ENCODE measurements at places on chromosomes 3 and 15. TPM values are rescaled to one million over a fixed set of nuclear protein-coding genes. Genes with fewer than 3 reads are reported as not detected.

ST8SIA2 gene
- polyA plus RNA-seq = 1.0 TPM

GRCh38 chr15:65303687-65304380, 643 bp upstream of the RNU5B-1 start:
- DNase-seq = peak; percentile 76

TTLL13 gene
- not detected for polyA plus RNA-seq

- no peak for DNase-seq
These were observed 7.2 kb upstream of the RBP1 start for GRCh38 chr3:139546772-139547171.

CHRFAM7A gene
- 0.06 TPM for polyA plus RNA-seq

CRYBG3 gene
- polyA plus RNA-seq = 1.4 TPM

DNA sequence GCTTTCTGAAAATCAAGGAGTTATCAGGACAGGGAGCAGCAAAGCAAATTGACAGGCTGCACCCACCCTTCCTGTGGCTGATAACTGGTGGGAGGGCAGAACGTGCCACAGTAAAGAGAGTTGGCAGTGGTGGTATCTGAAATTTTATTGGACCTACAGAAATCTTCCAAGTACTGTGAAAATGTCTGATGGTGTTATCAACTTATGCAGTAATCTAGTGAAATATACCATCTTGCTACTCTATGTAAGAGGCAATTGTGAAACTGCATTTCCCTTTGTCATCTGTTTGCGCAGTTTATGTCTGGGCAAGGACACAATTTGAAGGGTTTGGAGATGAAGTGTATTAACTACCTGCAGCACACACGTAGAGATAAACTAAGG, 1.5 kb downstream of the PLCL2 start:
- DNase-seq = no peak

GRCh38 chr3:102619361-102619760, 184.5 kb downstream of the ZPLD1 start:
- no peak for DNase-seq

DNA sequence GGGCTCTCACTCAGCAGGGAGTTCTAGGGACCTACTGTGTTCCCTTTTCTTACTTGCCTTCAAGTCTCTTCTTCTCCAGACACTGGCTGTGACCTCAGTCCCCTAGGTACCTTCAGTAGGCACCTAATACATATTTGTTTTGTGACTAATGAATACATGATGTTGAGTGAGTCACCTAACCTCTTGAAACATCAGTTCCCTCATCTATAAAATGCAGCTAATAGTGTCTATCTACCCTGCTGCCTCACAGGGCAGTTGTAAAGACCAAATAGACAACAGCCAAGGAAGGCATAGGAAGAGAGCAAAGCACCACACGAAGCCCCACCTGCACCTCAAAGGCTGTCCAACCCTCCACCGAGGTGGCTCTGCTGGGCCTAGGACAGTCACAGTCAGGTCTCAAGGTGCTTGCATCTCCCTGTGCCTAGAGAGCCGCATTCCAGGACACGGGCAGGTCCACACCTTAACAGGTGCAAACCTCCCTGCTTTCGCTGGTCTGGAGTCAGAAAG, 29.1 kb downstream of the DAPK2 start:
- DNase-seq = peak; percentile 85

DNA sequence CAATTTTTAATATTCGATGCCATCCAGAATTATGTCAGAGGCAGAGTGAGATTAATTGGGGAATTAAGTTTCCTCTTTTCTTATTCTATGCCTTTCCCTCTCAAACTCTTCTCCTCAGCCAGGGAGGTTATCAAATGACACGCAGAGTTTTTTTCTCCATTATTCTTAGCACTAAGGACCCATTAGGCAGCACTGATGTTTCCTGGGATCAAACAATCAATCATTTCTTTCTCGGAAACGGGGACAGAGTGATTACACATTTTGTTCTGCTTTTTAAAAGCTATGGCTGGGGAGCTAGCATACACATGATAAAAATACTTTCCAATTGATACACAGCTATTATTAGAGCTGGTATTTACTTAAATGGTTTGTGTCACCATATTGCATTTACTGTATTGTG, 35.3 kb upstream of the PSMD6 start:
- no peak for DNase-seq

DNA sequence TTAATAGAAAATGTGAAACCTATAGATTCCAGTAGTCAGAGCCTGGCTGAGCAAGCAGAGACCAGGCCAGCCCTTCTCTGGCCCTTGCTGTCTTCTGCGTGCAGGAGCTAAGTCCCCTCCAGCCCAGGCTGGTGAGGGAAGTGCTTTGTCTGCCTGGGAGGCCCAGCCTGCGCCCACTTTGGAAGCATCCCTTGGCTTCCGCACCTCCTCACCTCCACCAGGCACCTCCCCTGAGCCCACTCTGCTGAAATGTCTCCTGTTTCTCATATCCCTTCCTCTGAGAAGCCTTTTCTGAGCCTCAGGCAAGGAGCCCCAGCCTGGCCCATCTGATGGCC, 45.3 kb downstream of the ALDH1L1 start:
- DNase-seq = no peak

GRCh38 chr3:181790561-181790960, 78.8 kb downstream of the SOX2 start:
- no peak for DNase-seq

DNA sequence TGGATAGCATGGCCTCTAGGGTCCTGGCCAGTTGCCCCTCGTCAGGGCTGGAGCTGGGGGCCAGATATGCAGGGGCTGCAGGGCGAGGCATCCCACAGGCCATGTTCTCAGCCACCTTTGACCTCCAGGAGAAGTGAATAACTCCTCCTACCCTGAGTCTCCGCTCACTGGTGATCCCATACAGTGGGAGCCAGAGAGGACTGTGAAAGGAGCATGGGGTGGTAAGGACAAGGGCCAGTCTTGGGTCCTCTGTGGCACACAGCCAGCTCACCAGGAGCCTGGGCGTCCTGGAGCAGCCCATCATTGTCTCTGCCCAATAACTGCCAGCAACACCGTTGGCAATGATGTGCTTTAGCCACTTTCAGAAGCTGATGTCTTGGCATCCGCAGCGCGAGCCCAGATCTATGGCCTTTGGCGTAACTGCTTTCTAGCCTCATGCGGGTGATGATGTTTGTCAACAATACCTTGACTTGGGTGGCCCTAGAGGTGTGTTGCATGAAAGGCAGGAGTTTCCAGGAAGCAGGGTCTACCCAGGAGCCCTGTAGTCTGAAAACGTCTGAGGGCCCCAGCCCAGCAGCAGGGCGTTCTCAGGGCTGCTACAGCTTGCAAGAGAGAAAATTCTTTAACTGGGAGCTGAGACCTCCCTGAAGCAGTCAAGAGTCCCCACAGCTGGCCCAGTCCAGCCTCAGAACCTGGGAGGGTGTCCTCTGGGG, 61.1 kb upstream of the IQSEC1 start:
- no peak for DNase-seq

GRCh38 chr15:34318277-34319079, 19.1 kb downstream of the SLC12A6 start:
- DNase-seq = peak; percentile 57

- DNase-seq = peak; percentile 6
These were observed 628.2 kb upstream of the CFAP20DC start for GRCh38 chr3:59677747-59678702.

GFM1 gene
- 20.5 TPM for polyA plus RNA-seq

LRRC34 gene
- 1.7 TPM for polyA plus RNA-seq

DNA sequence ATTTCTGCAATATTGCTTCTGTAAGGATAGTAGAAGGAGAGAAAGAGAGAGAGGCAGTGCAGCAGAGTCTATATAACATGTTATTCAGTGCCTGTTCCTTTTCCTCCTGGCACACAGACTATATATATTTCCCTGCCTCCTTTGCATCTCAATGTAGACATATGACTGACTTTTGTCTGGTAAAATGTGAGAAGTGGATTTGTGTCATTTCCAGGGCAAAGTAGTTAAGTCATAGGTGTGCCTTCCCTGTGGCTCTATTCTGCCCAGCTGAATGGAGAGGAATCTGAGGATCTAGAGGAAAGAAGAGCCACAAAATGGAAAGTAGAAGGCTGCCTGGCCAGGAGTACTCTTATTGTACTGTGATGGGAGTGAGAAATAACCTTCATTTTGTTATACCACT, 54.6 kb upstream of the CADPS start:
- DNase-seq = no peak

CLCN2 gene
- 3.8 TPM for polyA plus RNA-seq

NANOGP8 gene
- not detected for polyA plus RNA-seq

DNA sequence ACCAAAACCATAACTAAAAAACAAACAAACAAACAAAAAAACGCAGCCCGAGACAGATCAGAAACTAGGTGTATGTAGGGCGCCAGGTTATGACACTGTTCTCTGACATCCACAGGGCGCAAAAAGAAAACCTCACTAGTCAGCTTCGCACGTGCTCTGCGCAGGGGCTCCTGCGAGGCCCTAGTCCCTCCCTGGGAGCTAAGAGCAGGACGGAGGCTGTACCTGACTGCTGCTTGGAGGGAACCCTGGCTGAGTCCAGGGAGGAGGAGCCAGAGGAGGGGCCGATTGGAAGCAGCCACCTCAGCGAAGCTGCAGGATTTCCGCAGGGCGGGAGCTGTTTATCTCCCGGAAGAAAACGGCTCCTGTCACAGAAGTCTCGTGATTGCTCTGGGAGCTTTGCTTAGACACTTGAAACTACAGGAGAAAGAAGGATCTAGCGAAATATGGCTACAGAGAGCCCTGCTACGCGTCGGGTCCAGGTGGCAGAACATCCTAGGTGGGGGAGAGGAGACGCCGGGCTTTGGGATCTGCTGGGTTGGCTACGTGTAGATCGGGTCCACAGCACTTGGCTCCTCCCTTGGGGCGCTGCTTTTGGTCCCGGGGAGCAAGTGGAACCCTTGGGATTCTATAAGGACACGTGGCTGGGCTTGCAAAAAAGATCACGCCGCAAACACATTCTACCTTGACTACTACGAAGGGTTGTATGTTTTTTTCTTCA, at the start of gene GALK2:
TSS of gene GALK2 (plus strand) at position 368 of the 718 bp plus-strand sequence. CDS start at position 444, 76 bp downstream.
- DNase-seq = peak; percentile 76

DNA sequence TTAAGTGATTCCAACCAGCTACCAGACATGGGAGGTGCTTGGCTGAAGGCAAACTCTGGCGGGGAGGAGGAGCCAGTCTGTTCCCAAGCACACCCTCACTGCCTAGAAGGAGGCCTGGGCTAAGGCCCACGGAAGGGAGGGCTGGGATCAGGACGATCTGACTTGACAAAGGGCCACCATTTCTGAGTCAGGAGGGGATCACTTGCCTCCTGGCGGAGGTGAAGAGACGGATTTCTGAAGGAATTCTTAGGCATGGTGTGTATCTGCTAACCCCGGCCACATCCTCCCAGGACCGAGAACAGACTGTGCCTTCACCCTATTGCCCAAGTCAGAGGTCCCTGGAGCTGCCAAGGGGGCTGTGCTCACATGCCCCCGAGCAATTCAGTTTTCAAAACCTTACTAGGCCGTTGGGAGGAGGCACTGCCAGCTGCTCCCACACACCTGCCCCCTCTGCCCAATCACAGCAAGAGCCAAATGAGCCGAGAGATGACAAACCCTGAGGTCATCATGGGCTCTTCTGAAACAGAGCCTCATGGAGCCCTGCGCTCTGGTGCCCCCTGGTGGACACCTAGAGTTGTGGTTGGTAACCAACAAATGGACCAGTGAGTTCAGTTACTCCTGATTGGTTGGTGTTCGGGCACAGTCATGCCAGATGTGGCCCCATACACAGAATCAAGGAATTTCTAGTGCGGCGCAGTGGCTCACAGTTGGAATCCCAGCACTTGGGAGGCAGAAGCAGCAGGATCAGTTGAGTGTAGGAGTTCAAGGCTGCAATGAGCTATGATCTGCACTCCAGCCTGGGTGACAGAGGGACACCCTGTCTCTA, 6.5 kb upstream of the TNK2 start:
- peak; percentile 100 for DNase-seq

GRCh38 chr3:156033428-156033827, 87.0 kb upstream of the KCNAB1 start:
- no peak for DNase-seq

DNA sequence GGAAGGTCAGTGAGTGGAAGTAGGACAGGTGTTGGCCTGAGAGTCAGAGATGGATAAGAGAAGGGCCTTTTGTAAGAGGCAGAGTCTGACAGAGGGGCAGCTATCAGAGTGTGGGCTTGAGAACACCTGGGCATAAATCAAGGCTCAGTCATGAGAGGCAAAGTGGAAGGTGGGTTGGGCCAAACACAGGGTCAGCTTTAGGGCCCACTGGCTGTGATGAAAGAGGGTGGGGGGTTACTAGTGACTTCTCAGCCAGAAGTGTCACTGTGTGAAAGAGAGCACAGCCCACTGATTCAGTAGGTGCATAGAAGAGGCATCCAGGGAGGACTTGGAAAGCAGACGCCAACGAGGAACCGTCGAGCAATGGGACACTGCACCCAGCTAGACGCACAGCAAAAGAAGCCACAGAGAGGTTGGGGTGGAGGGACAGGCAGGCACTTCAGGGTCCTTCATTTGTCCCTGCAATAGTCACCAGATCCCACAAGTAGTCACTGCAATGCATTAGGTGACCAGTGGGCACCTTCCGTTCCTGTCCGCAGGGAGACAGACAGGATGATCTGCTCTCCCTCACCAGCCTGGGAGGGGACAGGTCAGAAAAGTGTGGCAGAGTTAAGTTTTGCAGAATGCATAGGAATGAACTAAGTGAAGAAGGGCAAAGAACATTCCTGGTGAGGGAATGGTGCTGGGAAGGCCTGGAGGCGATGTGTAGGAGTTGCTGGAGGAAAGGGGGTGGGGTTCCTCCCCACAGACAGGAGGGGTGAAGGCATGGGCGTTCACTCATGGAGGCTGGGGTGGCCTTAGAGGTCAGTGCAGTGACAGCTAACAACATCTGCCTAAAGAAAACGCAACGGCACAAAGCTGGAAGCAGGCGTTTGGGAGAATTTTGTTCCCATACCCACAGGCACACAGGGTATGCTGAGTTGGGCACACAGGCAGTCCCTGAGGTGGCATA, 36.3 kb downstream of the MESD start:
- no peak for DNase-seq

FSD2 gene
- not detected for polyA plus RNA-seq

DNA sequence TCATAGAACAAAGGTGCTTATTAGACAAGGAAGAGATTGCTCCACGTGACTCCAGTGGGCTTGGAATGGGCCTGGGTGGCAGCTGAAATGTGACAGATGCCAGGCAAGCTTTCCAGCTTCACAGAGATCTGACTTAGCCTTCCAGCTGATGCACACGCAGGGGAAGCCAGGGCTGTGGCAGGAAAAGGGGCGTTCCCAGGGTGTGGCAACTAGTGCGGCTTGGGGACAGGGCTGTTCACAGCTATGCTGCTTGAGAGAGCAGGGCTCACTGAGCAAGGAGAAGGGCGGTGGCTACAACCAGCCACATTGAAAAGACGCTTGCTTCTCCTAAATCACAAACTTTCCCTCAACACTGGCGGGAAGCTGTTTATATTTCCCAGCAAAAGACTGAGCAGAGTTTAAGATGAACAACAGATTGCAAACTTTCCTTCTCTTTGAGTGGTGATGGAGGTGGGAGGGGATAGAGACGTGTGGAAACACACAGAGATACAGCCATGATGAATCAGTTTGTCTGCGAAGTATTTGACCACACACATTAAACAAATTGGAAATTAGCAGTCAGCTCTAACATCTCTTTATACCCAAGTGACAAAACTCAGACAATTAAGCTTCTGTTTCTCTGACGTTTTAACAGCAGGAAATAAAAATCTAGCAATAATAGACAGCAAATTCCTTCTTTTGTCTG, 127.5 kb downstream of the BDH1 start:
- peak; percentile 46 for DNase-seq

GRCh38 chr3:152021951-152022461, 148.6 kb downstream of the SUCNR1 start:
- DNase-seq = peak; percentile 93

FETUB gene
- not detected for polyA plus RNA-seq
